KBM-7 (cell line): ENCODE measurements at places on chromosomes 5 and 9.

DNA sequence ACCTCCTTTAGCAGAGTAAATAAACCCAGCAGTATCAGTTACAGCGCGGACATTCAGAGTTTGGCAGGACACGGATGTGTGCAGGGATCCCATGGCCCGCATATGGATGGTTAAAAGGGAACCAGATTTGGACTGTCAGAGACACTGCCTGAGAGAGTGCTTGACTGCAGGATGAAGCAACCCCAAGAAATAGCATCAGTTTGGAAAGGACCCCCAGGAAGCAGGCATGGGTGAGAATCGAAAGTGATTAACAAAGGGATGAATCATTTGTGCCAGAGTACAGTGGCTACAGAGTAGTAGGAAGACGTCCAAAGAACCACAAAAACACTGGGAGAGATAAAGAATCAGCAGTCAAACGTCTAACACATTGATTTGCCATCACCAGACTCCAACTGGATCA, 5.5 kb downstream of the C7 start:
- no peak for DNase-seq

DNA sequence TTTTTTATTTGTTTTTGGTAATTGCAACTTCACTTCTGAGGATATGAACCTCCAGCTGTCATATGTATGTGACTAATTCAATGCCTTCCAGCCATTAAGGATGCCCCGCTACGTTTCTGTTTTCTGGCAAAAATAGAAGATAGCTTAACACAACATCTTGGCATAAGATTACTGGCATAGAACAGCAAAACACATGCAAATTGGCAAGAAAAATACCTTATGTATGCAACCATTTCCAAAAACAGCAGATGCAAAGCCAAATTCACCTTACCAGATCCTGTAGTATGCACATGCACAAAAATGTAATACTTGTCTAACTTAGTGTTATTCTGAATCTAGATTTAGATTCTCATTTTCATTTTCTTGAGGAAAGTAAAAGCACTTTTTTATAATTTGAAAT, 461.1 kb upstream of the CYLC2 start:
- no peak for DNase-seq

GRCh38 chr9:95834281-95834907, 41.1 kb upstream of the ERCC6L2 start:
- no peak for DNase-seq

GRCh38 chr9:115264313-115264712, 146.4 kb upstream of the TNC start:
- DNase-seq = no peak

GRCh38 chr9:78865737-78866136, 568.8 kb downstream of the PSAT1 start:
- no peak for DNase-seq
